Stimulated activated CD8-positive, alpha-beta memory T cell treated with anti-CD3 and anti-CD28 coated beads, Interleukin-7, amount 100 ng/mL, for 1 hour (primary cell): ENCODE measurements at places on chromosomes 7 and 10.

DNA sequence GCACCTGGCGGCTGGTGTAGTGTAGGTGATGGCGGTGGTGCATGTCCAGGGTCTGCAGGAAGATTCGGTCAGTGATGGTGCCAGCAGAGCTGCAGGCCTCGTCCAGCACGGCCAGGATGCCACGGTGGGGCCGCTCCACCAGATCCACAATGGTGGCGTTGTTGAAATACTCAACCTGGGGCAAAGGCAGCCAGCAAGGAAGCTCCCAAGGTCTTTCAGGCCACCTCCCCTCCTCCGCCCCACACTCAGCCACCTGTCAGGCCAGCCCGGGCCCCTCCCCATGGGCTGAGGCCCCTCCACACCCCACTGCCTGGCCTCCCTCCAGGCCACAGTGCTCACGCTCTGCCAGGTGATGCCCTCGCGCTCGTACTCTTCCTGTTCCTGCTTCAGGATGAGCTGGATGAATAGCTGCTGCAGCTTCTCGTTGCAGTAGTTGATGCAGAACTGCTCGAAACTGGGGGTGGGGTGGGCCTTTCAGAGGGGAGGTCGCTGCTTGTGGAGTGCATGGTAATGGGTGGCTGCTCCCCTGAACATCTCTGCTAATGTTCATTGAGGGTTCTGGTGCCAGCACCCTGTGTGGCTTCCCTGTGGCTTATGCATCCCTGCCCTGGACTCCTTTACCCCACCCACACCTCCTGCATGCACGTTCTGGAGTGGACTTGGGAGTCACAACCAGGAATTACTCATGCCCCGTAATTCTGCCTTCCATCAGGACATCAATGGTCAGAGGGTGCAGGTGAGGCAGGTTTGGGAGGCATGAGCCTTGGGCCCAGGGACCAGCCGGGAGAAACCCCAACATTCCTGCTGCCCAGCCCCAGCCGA lies 8.9 kb downstream of the MYO1G start:
- DNase-seq: no peak

GRCh38 chr7:25288556-25289307 lies 60.4 kb upstream of the NPVF start:
- DNase-seq: no peak

GRCh38 chr10:116742367-116743265 lies at the start of gene HSPA12A:
HSPA12A (minus strand) TSS chr10:116742566; CDS start chr10:116742469, 97 bp downstream.
- no peak for DNase-seq

GRCh38 chr7:36272567-36273269 lies 116.9 kb upstream of the ANLN start:
- DNase-seq: no peak

DNA sequence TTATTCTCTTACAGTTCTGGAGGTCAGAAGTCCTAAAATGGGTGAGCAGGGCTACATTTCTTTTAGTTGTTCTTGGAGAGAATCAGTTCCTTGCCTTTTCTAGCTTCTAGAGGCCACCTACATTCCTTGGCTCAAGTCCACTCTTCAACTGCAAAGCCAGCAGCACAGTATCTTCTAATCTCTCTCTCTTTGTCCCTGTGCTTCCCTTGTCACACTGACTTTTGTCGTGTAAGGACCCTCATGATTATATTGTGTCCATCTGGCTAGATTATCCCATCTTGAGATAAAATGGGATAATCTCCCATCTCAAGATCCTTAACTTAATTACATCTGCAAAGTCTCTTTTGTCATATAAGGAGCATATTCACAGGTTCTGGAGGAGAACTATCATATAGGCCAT lies 359.0 kb downstream of the ADRA2A start:
- no peak for DNase-seq

- no peak for DNase-seq
These were observed 138.2 kb downstream of the ELMO1 start for GRCh38 chr7:37310327-37311080.

DNA sequence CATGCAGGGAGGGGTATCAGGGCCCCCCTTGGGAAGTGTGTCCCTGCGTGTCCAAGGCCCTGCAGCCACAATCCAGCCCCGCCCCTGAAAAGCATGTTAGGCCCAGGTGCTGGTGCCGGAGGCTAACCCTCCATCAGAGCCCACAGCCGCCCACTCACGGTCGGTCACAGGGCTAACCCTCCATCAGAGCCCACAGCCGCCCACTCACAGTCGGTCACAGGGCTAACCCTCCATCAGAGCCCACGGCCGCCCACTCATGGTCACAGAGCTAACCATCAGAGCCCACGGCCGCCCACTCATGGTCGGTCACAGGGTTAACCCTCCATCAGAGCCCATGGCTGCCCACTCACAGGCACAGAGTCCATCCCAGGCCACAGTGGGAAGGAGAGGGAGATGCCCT lies 426.0 kb downstream of the DNAJB6 start:
- no peak for DNase-seq

GRCh38 chr10:121661451-121661851 lies 63.2 kb upstream of the FGFR2 start:
- DNase-seq: no peak

DNA sequence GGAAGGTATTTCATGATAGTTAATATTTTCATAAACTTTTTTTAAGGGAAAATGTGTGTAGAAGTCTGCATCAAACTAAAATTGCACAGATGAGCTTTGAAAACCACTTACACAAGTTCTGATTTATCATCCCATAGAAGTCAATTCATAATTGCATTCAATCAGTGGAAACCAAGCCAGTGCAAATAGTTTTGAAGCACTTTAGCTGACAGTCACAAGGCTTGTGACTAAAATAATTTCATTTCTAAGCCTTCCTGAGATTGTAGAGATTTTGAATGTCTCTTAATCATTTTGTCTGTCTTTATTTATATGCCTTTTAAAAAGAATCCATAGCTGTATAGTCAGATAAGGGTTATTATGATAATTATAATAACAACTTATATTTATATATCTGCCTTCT lies 41.4 kb downstream of the EXOC4 start:
- no peak for DNase-seq

DNA sequence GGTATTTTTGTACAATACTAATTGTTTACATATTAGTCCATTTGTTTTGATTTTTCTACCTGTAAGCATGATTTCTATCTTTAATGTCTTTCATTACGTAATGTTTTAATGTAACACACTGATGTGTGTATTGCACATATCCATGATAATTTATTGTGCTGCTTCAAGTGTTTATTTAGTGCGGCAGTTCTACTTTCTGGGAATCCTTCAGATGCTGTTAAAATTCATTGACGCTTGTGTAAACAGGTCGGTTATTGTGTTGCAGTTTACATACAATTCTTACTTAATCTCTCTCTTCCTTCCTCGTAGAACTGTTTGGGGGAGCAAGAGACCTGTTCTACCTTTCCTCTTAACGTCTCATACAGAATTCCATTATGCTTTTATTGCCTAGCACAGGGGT lies 6.9 kb downstream of the TMEM60 start:
- no peak for DNase-seq

DNA sequence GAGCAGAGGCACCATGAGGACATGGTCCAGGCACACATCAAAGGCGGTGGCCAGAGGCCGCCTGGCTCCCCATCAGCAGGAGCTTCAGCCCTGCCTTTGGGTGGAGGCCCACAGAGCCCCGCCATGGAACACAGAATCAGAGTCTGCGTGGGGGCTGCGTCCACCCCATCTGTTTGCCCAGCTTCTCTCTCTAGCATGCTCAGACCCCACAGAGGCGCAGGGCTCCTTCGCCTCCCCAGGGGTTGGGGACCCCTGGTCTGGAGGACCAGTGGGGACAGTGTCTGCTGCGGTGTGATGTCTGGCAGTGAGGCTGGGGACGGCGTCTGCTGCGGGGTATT lies 321.9 kb downstream of the PTPRN2 start:
- DNase-seq: no peak

GRCh38 chr7:143271240-143271639 lies 8.0 kb downstream of the GSTK1 start:
- DNase-seq: no peak

DNA sequence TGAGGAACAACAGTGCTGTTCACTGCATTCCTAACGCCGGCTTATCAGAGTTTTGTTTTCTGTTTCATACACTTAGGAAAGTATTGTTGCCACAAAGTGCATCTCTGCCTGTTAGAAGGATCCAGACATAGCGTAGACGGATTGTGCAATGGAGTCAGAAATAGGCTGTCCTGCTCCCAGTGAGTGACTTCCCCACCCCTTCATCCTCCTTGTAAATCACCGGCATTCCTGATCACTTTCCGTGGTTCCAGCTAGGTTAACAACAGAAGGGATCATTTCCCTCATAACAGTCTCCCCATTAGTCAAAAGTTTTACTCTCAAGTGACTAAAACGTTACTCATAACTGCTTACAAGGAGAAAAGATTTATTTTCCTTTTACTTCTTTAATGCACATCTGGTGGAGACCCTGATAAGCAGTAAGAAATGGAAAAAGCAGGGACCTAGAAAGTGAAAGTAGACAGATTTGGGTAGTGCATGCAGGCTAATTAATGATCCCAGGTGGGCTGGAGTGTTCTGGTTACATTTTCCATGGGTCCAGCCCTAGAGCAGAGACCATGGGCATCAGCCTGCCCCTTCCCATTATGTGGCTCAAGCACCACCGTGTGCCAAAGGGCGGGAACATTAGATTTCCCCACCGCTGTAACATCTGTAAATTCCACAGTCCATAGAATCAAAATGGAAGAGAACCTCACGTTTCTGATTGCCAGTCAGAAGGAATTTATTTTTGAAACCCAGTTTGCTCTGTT lies 395.1 kb upstream of the GALNT17 start:
- DNase-seq: no peak

- no peak for DNase-seq
These were observed 103.7 kb upstream of the LRRN3 start for GRCh38 chr7:110987127-110987693.

DNA sequence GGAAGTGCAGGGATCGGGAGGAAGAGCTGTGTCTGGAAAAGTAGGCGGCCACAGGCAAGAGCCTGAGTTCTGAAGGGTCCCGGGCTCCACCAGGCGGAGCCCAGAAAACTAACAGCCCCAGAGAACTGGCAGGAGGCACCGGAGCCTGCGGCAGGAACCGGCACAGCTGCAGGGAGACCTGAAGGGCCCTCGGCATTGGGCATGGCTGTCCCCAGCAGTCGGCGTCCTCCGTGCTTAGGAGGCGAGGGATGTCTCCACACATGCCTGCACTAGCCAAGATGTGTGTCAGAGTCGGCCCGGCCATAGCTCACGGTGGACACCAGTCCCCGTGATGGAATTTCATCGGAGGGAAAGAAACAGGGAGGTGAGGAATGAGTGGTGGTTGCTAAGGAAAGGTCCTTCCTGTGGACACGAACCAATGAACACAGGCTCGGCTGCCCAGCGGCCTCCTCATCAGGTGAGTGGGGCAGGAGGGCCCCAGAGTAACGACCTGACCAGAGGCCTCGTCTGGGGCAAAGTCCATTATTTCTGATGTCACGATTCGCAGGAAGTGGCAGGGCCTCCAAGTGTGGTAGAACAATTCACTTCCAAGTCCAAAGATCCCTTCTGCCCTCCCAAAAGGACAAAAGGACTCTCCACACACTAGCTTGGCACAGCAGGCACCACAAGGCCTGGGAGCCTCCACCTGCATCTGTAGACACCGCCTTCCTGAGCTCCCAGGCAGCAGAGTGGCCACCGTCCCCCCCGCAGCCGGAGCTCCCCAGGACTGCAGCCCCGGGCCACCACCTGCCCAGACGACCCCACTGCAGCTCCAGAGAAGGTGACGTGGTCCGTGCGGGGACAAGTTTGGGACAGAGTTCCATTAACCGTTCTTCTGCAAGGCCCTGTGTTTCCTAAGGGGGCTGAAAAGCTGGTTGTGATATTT lies 444.2 kb downstream of the PTPRN2 start:
- DNase-seq: no peak

DNA sequence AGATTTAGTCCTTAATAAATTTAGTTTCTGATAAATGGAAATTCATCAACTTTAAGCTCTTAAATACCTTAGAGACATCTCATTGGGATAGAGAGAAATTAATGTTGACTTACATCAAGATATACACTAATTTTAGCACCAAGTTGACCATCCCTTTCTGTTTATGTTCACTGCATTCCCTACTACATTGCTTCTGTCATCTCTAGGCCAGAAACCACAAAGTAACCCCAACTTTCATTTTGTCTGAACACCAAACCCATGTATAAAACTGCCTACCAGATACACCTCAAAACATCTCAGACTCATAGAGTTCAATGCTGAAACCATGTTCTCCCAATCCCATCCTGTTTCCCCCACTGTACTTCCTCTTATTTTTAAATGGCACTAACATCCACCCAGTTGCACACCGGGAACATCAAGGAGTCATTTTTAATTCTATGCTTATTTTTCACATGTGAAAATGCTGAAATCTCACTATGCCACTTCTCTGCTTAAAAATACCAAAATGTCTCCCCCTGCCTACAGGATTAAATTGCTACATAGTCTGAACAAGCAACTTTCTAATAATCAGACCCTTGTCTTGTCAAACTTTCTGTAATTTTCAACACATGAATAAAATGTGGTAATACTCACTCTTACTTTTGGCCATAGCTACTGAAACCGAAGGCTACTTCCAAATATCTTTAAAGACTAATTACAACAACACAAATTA lies 201.6 kb downstream of the SEMA3D start:
- DNase-seq: no peak

DNA sequence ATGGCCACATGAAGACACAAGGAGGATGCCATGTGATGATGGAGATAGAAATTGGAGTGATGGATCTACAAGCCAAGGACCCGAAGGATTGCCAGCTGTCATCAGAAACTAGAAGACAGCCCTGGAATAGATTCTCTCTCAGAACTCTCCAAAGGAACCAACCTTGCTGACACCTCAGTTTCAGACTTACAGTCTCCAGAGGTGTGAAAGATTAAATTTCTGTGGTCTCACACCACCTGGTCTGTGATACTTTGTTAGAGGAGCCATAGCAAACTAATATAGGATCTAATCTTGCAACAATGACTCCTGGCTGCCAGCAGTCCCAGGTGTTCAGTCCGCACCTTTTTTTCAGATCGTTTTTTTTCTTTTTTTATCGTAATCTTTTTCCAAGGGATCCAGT lies 647.3 kb upstream of the GHITM start:
- no peak for DNase-seq

GRCh38 chr10:109895095-109895818 lies 28.1 kb downstream of the XPNPEP1 start:
- DNase-seq: no peak

- DNase-seq: no peak
These were observed 292.2 kb upstream of the TAC1 start for GRCh38 chr7:97439637-97440214.

GRCh38 chr10:37860494-37861190 lies 3.2 kb upstream of the ZNF248 start:
- DNase-seq: no peak

GRCh38 chr10:50431791-50432190 lies 180.5 kb upstream of the ASAH2 start:
- no peak for DNase-seq
